Panc1 (cell line): ENCODE measurements at places on chromosomes 7 and 10. TPM values are rescaled to one million over a fixed set of nuclear protein-coding genes. Genes with fewer than 3 reads are reported as not detected.

DNA sequence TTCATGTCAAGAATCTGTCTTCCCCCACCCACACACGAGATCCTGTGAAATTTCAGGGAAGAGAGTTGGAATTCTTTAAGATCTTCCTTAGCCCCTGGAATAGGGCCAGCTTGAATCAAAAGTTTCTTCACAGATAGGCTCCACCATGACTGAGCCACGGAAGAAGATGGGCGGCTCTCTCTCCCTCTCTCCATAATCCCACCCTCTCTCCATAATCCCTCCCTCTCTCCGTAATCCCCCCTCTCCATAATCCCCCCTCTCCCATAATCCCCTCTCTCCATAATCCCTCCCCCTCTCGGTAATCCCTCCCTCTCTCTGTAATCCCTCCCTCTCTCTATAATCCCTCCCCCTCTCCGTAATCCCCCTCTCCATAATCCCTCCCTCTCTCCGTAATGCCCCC is 20.4 kb downstream of the SHH start:
- DNase-seq = no peak

DNA sequence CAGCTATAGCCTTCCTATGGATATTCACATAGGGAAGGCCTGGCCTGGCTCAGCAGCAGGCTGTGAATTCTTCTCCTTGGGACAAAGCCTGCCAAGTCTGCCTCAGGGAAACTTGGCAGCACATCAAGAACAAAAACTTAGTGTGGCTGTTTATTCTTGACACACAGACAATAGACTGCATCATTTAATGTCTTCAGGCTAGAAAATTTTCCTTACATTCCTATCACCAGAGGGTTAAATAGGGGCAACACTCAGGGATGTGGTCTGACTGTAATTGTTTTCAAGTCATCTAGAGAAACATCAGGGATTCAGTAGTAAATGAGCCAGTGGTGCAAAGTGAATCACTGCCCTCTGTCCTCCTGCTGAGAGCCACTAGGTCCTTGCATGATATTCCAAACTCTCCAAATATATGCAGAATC is 137.3 kb downstream of the SEMA3C start:
- DNase-seq = no peak

The SNCG gene
- total RNA-seq = 5.2 TPM

DNA sequence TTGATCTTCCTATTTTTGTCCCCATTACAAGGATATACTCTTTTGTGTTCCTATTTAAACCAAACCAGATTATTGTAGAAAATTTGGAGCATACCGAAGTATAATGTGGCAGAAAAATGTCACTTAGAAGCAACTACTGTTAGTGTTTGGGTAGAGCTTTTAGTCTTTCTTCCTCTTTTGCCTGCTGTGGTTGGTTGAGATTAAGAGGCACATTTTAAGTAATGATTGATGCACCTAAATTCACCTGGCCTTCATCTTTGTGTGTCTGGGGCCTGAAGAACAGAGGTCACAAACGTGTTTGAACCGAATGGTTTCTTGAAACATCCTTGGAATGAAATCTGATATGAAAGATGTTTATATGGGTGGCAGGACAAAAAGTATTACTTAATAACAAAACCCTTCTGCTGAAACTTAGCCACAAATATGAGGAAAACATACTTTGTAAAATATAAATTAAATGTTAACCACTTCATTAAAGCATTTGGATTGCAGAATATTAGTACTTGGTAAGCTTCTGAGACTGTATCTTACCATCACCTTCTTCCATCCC is 2.6 kb downstream of the BPGM start:
- DNase-seq = no peak

The ATG9B gene
- total RNA-seq = 0.98 TPM

The MKI67 gene
- total RNA-seq = 151 TPM

- DNase-seq = no peak
These were observed 81.4 kb upstream of the EMX2 start for GRCh38 chr10:117460846-117461765.

DNA sequence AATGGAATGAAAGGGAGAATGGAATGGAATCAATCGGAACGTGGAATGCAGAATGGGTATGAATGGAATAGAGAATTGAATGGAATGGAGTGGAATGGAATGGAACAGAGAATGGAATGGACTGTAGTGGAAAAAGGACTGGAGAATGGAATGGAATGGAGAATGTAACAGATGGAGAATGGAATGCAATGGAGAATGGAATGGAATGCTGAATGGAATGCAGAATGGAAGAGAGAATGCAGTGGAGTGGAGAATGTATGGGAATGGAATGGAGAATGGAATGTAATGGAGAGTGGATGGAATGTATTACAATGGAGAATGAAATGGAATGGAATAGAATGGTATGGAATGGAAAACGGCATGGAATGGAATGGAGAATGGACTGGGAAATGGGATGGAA is 96.9 kb downstream of the NSUN6 start:
- no peak for DNase-seq

The GSTO2 gene
- 28.5 TPM for total RNA-seq
